ENCODE measurements at places on chromosomes 1 and 21.
A peak's percentile ranks its signal among the peaks of the same experiment; 100 is the strongest.

DNA sequence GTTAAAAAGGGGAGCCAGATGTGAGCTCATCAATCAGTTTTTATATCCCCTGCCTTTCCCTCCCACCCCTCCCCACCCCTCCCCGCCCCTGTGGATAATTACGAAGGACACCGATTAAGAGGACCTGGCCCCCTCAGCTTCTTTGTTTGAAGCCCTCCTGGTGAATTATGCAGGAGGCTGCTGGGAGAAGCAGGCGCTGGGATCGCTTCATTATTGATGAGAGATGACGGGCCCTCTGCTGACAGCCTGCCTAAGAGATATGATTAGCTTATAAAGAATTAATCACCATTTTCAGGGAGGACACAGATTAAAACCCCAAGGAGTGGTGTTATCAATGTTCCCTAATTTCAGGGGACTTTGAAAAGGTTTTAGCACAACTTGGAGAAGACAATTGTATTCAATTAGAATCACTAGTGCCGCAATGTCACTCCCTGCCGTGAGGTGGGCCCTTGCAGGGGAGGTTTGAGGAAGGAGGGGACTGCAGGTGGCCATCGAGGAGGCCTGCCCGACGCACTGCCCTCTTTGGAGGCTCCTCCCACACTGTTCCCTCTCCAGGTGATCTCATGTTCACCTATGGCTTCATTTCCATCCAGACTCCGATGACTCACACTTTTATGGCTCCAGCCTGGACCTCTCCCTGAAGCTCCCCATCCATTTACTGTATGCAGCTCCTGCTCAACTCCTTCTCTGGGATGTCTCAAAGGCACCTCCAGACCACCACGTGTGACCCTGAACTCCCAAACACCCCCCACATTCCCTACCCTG, 67.0 kb upstream of the KLHDC7A start:
- H3K4me1 ChIP-seq = peaks cover 19% of the 10 kb centered on the region
- no peaks in the 10 kb centered on the region for H3K36me3 ChIP-seq
- H3K27me3 ChIP-seq = no peaks in the 10 kb centered on the region

- H3K27me3 ChIP-seq = no peaks in the 10 kb centered on the region
- H3K4me3 ChIP-seq = no peak overlapping the region
- H3K27ac ChIP-seq = peak overlapping the region; percentile 48
Observed at GRCh38 chr1:51313961-51314777, 16.2 kb downstream of the TTC39A start.

- DNase-seq = no peak
- no peak overlapping the region for H3K4me3 ChIP-seq
- H3K27ac ChIP-seq = no peak overlapping the region
- H3K36me3 ChIP-seq = no peaks in the 10 kb centered on the region
Observed at GRCh38 chr1:53087332-53088285, 25.6 kb downstream of the PODN start.

DNA sequence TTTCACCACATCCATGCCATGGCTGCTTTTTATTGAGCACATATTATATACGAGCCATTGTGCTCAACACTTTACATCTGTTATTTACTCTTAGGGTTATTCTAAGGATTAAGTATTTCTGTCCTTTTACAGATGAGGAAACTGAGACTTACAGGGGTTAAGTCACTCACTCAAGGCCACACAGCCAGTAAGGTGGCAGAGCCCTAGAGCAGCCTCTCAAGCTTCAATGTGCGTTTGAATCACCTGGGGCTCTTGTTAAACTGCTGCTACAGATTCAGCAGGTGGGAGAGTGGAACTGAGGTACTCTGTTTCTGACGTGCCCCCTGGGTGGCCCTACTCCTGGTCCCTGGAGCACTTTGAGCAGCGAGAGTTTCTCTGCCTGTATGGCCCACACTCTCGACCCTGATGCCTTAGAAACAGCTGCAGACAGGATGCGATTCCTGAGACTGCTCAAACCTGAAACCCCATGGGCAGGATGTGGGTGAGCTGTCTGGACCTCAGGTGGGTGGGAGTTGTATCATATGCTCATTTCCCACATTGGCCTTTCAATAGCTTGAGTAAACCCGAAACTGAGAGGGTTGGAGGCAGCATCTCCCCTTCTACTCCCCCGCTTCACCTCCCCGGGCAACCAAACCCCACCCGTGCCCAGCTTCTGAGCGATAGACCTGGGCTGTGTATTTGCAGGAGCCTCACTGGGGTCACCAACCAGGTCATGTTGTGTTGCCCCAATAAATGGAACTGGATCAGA, 59.3 kb downstream of the MAN1C1 start:
- H3K4me3 ChIP-seq = no peak overlapping the region
- H3K4me1 ChIP-seq = no peaks in the 10 kb centered on the region
- no peak for DNase-seq

DNA sequence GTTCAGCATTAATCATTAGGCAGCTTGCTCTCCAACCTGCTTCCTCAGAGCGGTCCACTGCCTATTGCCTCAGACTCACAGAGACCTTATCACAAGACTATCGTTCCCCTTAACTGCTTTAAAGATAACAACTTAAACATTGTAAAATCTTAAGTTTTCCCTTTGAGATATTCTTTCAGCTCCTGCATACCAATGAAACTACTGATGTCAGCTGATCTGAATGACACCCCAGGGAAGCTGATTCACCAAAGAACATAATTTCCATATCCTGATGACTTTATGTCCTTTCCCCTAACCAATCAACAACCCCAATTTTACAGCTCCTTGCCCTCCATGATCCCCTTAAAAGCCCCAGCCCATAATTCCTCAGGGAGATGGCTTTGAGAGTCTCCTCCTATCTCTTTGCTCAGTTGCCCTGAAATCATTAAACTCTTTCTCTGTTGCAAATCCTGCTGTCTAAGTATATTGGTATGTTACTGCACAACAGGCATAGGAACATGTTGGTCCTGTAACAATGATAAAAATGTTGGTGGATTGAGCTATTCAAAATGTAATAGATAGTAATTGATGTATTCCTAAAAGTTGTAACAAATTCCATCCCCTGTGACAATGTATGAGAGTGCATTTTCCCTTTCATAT, 621.4 kb upstream of the RGS18 start:
- no peaks in the 10 kb centered on the region for H3K36me3 ChIP-seq
- no peak overlapping the region for H3K4me3 ChIP-seq
- no peak for DNase-seq
- no peaks in the 10 kb centered on the region for H3K4me1 ChIP-seq
- H3K27me3 ChIP-seq = no peaks in the 10 kb centered on the region

DNA sequence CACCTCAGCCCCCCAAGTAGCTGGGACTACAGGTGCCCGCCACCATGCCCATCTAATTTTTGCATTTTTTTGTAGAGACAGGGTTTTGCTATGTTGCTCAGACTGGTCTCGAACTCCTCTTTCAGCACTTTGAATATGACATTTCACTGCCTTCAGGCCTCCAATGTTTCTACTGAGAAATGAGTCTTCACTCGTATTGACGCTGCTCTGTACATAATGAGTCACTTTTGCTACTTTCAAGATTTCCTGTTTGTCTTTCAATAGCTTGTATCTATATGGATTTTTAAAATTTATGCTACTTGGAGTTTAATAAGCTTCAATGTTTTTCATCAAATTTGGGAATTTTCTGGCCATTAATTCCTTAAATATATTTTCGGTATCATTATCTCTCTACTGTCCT, 64.7 kb downstream of the GORAB start:
- no peaks in the 10 kb centered on the region for H3K36me3 ChIP-seq
- H3K27ac ChIP-seq = no peak overlapping the region
- H3K4me1 ChIP-seq = no peaks in the 10 kb centered on the region
- no peak for DNase-seq
- H3K4me3 ChIP-seq = no peak overlapping the region

DNA sequence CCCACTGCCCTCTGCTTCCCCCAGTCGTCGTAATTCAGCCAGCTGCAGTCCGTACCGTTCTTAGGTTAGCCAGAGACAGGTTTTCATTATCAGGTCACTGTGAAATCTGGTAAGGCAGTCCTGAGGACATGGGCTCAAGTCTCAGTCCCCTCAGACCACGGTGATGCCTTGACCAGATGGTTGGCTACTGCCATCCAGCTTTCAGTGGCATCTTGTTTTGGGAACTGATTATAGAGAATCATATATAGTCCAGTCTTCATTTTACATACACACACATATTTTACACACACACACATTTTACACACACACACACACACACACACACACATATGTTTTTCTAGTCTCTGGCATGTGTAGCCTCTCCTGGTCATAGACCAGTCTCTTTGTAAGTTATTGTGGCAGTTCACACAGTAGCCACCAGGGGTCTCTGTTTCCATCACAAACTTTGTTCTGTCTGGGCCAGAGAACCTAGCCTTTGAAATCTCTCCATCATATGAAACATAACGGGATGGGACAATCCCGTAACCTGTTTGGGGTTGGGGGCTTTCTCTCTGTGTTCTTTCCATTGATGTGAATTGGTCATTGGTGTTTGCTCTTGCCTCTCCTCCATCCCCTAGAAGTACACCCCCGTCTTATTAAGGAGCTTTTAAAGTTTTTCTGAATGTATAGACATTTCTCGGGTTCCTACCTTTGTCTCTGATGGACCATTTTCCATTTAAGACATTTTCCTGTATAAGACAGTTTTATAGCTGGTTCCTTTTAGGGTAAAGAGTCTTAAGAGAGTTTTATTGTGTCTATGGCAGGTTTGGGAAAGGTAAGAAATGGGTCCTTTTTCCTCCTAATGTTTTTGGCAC, 8.4 kb upstream of the IKBKE start:
- H3K27ac ChIP-seq = no peak overlapping the region
- no peak overlapping the region for H3K4me3 ChIP-seq
- H3K27me3 ChIP-seq = no peaks in the 10 kb centered on the region
- peak; percentile 27 for DNase-seq
- no peaks in the 10 kb centered on the region for H3K36me3 ChIP-seq
- H3K4me1 ChIP-seq = peaks cover 9% of the 10 kb centered on the region

DNA sequence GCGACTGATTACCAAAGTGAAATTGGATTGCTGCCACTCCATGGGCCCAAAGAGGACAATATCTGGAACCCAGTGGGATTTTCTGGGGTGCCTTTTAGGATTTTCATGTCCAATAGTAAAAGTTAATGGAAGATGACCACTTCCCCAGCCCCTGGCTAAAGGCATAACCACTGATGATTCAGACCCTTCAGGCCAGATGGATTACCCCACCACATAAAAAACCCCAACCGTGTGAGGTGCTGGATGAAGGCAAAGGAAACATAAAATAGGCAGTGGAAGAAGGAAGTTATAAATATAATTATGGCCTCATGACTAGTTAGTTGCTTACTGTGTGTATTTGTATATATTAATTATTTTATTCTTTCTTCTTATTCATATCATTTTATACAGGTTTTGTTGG, 40.2 kb upstream of the IL10 start:
- H3K4me3 ChIP-seq = no peak overlapping the region
- H3K4me1 ChIP-seq = no peaks in the 10 kb centered on the region
- DNase-seq = no peak

GRCh38 chr1:11664336-11665065, 501 bp downstream of the FBXO6 start:
- peak overlapping the region; percentile 77 for H3K27ac ChIP-seq
- H3K27me3 ChIP-seq = no peaks in the 10 kb centered on the region
- peaks cover 13% of the 10 kb centered on the region for H3K36me3 ChIP-seq
- DNase-seq = no peak
- peak overlapping the region; percentile 79 for H3K4me3 ChIP-seq

GRCh38 chr21:20040768-20041167, 957.4 kb upstream of the NCAM2 start:
- no peak overlapping the region for H3K4me3 ChIP-seq
- no peaks in the 10 kb centered on the region for H3K27me3 ChIP-seq

DNA sequence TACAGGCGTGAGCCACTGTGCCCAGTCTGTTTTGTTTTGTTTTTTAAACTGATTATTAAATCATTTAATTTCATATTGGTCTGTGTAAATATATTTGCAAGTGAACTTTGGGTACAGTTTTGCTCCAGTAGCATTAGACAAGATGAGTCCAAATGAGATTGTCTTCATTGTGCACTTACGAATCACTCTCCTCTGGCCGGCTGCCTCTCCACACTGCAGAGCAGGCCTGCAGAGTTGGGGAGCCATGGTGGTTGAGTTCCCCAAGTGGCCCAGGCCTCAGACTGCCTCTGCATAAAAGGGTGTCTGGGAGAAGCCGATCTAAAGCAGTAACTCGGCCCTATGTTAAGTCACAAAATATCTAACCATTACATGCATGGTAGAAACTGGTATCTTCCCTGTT, 74.8 kb downstream of the ATP5PO start:
- H3K27ac ChIP-seq = no peak overlapping the region
- H3K27me3 ChIP-seq = no peaks in the 10 kb centered on the region
- no peaks in the 10 kb centered on the region for H3K36me3 ChIP-seq
- no peak for DNase-seq
- H3K4me1 ChIP-seq = no peaks in the 10 kb centered on the region
- no peak overlapping the region for H3K4me3 ChIP-seq

Data from HCT116 (cell line).